ENCODE measurements at places on chromosomes 11 and 22.

GRCh38 chr11:24635588-24636290 is 138.9 kb downstream of the LUZP2 start:
- DNase-seq, result no peak

GRCh38 chr11:72331761-72332160 is 87.8 kb upstream of the PHOX2A start:
- DNase-seq, result no peak

- DNase-seq, result no peak
Observed at GRCh38 chr11:28232649-28233048, 124.5 kb downstream of the METTL15 start.

- DNase-seq, result no peak
Observed at GRCh38 chr11:78419327-78419726, 1.7 kb upstream of the GAB2 start.

- no peak for DNase-seq
Observed at GRCh38 chr22:22810471-22810870, 77.1 kb upstream of the IGLL5 start.

- no peak for DNase-seq
Observed at GRCh38 chr11:84264066-84264465, 977.9 kb upstream of the CCDC90B start.

DNA sequence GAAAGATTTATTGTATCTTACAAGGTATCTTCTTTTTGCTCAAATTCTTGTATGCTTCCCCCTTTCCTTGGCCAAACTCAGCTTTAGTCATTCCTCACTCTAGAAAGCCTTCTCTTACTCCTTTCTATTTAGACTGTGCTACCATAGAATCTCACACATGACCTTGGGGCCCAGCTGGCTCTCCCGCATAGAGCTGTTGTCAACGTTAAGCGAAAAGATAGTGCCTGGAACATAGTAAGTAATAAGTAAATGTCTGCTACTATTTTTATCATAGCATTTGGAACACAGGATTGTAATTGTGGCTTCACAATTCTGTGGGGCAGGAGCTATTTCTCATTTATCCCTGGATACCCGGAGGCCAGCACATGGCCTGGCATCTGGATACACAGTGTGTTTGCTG is 38.9 kb upstream of the OR4B1 start:
- DNase-seq, result no peak

GRCh38 chr11:66076561-66076960 is 6.5 kb downstream of the PACS1 start:
- DNase-seq, result no peak

DNA sequence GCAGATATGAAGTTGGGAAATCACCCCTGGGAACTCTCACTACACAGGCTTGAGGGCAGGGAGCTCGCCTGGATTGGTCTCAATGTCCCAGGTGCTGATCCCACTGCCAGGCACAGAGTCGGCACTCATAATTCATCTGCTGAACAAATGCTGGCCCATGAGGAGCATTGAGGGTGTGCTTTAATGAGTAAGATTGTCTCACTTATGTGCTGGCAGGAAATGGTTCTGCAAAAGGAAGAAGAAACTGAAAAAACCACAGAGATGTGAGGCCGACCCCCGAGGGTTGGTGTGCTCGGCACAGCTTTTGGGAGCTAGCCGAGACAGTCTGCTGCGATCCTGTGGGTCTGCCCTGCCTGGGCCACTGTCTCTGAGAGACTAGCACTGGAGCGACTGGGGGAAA is 9.4 kb downstream of the PLAAT2 start:
- DNase-seq, result no peak

GRCh38 chr22:47015589-47016178 is 253.2 kb downstream of the TBC1D22A start:
- no peak for DNase-seq

DNA sequence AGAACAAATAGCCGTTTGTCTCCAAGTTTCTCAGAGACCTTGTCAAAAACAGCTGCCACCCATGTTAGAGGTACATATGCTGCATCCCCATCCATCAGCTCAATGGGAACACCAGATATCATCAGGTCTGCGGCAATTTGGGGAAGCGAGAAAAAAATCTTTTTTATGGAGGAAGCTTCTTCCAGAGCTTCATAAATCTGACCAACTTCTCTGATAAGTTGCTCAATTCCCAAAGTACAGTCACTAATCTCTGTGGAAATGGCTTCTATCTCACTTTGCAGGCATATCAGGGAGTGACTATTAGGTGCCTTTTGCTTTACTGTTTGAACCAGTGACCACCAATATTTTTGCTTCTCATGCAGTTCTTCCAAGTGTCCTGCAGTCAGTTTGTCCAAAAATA is 34.3 kb upstream of the MRPL17 start:
- DNase-seq, result no peak

GRCh38 chr11:111777094-111778046 is 11.2 kb upstream of the PPP2R1B start:
- no peak for DNase-seq

DNA sequence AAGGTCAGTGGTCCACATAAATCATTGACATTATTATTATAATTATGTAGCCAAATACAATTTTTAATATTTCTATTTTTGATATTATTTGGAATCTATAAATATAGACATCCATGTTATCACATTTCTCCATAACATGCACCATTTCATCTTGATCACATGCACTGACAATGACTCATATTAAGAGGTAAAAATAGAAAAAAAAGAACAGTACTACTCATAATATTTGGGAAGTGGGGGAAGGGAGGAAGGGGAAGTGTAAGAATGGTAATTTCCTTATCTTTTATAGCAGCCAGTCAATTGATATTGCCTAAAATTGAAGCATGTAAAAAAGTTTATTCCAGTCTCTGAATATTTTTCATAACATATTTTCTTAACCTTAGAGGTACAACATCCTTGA is 72.3 kb downstream of the ADM start:
- no peak for DNase-seq

- DNase-seq, result peak; percentile 74
Observed at GRCh38 chr22:49929211-49929979, 11.0 kb downstream of the CRELD2 start.

DNA sequence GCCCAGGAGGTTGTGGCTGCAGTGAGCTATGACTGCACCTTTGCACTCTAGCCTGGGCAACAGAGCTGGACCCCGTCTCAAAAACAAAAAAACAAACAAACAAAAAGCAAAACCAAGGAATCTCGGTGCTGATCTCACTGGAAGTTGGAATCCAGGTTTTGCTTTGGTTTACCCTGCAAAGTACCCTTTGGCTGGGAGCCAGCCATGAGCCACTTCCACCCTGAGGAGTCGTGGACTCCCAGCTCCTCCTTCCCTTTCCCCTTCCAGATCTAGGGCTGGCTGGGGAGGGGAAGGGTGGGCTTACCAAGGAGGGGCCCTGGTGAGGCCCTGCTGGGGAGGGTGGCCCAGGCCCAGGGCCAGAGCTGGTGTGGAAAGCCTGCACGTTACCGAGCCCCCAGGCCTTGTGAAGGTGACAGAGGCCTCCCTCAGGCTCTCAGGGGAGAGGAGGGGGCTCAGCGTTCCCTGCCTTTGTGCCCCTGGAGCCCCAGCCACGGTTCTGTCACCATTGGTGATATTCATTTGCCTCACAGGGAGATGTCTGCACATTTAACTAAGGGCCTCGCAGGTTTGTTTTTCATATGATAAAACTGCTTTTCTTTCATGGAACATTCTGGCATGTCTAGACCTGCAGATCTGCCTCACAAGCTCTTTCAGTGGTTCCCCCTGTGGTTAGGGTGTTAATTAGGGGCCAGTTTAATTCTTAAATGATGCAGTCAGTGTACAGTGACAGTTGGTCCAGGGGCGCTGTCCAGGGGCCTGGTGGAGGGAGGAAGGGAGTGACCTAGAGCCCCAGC is 29.0 kb downstream of the FBLN1 start:
- no peak for DNase-seq

- no peak for DNase-seq
Observed at GRCh38 chr11:130477586-130478203, 29.2 kb downstream of the ADAMTS15 start.

DNA sequence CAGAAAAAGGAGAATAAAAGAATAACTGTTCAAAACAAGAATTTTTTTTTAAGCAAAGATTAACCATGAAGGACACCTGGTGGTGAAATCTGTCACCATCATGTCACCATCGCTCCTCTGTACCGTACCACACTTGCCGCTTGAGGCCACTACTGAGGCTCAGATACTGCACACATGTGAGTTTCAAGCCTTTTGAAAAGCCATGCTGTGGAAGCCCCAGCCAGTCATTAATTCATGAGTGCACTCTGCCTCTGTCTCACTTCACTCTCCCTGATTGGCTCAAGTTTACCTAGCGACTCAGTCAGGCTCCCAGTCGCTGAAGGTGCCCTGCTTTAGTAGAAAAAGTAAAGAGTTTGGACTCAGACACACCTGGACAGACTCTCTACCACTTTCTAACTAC is 6.6 kb upstream of the MS4A12 start:
- DNase-seq, result no peak

DNA sequence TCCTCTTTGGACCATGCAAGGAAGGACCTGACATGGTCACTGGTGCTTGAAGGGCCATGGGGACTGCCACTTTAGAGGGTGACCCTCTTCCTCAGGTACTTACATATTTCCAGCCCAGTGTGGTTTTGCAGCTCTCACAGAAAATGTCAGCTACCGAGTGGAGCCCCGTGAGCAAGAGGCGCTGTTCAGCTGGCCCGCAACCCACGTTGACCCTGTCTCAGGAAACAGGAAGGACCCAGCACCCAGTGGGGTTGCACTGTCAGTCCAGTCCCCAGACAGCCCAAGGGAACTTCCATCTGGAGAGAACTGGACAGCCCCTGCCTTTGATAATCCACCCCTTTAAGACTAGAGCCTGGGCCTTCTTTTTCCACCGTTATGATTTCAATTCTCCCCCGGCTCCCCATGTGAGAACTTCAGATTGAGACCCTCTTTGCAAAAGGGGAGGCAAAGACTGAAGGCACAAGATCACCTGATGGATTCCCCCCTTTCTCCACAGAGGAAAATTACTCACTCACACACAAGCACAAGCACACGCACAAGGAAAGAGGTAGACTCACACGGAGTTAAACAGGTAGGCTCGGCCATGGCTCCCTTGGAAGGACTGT is 3.4 kb downstream of the YPEL4 start:
- no peak for DNase-seq

GRCh38 chr11:88064097-88064705 is 111.0 kb downstream of the RAB38 start:
- DNase-seq, result no peak

DNA sequence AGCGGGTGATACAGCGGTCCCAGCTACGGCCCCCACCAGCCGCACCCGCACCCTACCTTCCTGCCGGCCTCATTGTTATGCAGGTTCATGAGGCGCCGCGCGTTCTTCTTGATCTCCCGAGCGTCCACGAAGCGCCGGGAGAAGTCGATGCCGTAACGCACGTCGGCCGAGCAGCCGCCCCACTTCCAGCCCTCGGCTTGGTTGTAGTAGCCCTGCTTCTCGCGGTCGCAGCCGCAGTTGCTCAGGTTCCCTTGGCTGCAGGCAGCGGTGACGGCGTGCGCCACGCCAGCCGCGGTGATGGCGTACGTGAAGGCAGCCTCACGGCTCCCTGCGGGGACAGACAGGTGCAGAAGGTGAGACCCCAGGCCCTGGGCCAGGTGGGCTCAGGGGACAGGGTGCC is 45.9 kb downstream of the WNT7B start:
- DNase-seq, result no peak

- DNase-seq, result no peak
Observed at GRCh38 chr22:28268850-28269249, 349.8 kb upstream of the PITPNB start.

GRCh38 chr11:28529046-28529445 is 420.9 kb downstream of the METTL15 start:
- DNase-seq, result no peak

- DNase-seq, result no peak
Observed at GRCh38 chr22:27107386-27107785, 450.0 kb downstream of the MIAT start.

GRCh38 chr11:27649800-27650199 is 50.5 kb downstream of the BDNF start:
- no peak for DNase-seq

DNA sequence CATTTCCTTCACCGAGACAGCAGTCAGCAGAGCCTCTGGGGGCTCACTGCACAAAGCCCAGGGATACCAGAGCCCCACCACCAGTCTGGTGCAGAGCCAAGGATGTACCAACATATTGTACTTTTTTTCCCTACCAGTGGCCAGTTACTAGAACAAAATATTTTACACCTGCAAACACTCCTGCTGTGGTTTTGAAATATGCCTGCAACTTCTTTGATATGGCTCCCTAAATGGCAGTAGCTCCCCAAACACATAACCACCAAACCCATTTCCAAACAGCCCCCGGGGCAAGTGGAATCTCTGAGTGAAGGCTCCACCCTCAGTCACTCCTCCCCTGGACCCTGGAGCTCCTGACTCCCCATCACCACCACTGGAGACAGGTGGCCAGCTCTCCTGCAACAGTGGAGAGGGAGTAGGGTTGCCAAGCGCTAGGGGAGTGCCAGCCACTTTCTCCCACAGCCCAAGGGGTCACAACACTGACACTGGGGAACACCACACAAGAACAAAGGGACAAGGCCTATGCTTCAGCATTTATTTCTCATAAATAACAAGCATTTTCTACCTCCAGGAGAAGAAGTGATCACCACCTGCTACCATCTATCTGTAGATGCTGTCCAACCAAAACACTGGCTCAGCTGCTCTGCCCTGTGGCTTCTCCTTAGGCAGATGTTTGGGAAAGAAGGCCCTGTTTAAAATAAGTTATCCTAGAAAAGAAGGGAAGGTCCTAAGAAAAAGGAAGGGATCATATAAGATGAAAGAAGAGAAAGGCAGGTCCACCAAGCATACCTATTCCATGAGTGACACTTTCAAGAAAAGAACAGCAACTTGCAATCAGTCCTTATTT is 15.1 kb downstream of the DGCR2 start:
- DNase-seq, result no peak

- DNase-seq, result no peak
Observed at GRCh38 chr11:95485115-95485900, 254.3 kb upstream of the SESN3 start.

GRCh38 chr11:119484741-119485605 is 62.0 kb upstream of the THY1 start:
- no peak for DNase-seq

DNA sequence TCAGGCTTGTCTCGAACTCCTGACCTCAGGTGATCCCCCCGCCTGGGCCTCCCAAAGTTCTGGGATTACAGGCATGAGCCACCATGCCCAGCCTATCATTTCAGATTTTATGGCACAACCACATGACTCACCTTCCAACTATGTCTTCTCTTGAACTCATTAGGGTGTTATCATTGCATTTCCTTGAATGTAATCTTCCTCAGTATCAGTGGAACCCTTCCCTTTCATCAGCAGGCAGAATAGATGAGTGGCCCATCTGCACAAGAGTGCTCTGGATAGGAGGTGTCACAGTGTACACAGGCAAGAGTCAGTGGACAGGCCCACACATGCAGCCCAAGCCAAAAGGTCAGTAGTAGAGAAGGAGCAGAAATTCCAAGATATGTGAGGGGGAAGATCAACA is 29.1 kb upstream of the AQP11 start:
- no peak for DNase-seq

Data from activated CD8-positive, alpha-beta memory T cell treated with anti-CD3 and anti-CD28 coated beads for 1 hour (primary cell).